ENCODE measurements at places on chromosomes 3 and 15.

DNA sequence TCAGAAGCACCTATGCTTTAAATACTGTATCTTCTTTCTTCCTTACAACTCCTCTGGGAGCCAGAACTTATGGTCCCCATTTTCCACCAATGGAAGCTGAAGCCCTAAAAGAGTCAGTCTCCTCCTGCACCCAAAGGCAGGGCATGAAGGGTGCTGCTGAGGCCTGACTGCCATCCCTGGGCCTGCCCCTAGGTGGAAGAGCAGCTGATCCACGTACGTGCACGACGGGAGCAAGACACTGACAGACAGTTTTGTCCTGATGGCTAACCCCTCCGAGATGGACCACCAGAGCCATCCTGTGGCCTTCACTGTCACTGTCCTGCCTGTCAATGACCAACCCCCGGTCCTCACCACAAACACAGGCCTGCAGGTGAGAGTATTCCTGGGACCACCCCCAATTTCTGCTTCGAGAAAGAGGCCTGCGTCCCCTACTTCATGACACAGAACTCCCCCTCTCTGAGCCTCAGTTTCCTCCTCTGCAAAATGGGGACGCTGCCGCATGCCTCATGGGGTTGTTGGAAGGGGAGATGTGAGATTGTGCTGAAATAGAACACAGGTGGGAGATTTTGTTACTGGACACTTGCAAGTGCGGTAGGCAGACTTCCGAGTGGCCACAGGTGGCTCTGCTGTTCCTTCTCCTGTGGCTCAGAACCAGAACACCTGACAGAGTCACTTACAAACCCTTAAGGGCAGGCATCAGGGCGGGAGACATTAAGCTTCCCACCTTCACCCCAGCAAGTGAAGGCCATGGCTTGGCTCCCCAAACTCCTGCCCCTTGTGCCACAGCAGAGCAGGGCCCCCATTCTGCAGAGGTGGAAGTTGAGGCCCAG, 175.4 kb downstream of the TBC1D2B start:
- no peak for DNase-seq

- no peak for DNase-seq
Measured at GRCh38 chr3:171125010-171125409, 98.5 kb upstream of the SLC2A2 start.

DNA sequence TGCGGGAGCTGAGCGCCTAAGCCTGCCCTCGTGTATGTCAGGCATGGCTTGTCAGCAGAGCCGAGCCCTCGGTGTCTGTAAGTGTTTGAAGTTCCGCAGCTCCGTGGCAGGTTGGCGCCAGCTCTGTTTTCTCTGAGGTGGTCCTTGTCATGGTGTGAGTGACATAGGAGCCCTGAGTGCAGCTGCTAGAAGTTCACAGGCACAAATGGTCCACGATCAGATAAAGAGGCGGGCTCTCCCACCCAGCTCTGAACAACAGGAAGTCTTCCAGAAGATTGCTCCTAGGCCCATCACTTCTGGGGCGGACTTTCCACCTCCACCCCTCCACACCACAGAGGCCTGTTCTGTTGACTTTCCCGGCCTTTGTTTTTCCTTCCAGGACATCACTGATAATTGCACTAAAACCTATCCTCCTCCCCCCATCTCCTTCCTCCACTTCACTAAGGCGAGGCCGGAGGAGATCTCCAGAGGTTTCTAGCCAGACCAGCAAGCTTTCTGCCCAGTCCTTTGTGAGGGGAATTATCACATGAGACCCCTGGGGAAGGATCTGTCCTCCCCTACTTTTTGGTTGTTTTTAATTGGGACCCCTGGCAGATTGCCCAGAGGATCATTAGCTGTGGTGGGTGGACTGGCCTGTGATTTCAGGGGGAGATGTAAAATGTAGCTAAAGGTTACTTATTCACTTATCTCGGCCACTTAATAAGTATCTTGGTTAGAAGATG, 19.9 kb downstream of the ITPR1 start:
- no peak for DNase-seq

- DNase-seq = no peak
Measured at GRCh38 chr3:141735770-141736465, 2.2 kb upstream of the RNF7 start.

- no peak for DNase-seq
Measured at GRCh38 chr15:89118481-89118989, 30.3 kb downstream of the ABHD2 start.

DNA sequence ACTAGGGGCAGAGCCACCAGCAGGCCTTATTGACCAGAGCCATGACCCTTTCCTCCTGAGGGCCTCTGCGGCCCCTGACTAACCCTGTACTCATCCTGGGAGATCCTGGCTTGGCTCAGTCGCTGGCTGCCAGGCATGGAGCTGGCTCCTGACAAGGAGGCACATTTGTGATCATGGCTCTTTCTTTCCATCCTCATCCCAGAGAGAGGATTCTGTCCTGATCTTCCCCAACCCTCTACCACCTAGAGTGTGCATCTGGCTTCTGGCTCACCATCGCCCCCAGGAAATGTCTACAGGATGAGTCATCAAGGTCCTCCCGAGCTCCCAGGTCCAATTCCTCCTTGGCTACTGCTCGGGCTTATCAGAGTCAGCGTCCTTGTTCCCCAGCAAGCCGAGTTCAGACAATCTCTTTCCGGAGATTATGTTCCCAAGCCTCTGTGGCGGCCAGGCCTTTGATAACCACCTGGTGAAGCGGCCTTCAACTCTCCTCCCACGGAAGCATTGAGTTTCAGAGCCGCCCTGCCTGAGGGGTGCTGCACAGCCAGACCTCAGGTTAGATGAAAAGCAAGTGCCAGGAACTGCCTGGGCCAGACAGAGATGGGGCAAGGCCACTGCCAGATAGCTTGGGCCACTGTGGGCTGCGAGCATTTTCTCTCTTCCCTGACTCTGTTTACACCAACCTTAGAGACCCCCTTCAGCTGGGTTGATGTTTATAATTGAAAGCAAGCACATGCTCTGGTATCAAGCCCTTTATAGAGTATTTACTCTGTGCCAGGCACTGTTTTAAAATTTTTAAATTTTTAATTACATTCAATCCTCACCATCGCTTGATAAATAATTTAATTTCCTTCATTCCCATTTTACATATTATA, 44.3 kb upstream of the MRPS22 start:
- no peak for DNase-seq

GRCh38 chr15:68781217-68781616, 39.5 kb downstream of the ANP32A start:
- DNase-seq = no peak

Data from stimulated activated naive CD4-positive, alpha-beta T cell (primary cell).